ENCODE measurements at places on chromosomes 1 and 21.

DNA sequence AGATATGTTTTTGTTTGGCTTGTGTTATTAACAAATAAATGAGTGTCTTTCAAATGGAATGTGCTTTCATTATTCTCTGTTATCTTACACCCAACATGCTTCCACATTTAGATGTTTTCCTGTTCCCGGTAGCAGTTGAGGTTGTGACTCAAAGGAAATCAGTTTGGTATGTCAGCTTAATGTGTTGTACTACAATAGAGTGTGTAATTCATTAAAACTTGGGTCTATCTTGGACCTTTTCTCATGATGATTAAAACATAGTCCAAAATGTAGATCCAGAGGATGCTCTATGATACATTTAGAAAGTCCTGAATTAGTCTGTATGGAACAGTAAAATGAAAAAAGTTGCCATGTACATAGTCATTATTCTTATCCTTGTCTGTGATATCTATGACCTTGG, 26.7 kb downstream of the RTCA start:
- peak; percentile 29 for DNase-seq

- peak; percentile 28 for DNase-seq
Measured at GRCh38 chr1:31761883-31762282, 2.3 kb downstream of the ADGRB2 start.

DNA sequence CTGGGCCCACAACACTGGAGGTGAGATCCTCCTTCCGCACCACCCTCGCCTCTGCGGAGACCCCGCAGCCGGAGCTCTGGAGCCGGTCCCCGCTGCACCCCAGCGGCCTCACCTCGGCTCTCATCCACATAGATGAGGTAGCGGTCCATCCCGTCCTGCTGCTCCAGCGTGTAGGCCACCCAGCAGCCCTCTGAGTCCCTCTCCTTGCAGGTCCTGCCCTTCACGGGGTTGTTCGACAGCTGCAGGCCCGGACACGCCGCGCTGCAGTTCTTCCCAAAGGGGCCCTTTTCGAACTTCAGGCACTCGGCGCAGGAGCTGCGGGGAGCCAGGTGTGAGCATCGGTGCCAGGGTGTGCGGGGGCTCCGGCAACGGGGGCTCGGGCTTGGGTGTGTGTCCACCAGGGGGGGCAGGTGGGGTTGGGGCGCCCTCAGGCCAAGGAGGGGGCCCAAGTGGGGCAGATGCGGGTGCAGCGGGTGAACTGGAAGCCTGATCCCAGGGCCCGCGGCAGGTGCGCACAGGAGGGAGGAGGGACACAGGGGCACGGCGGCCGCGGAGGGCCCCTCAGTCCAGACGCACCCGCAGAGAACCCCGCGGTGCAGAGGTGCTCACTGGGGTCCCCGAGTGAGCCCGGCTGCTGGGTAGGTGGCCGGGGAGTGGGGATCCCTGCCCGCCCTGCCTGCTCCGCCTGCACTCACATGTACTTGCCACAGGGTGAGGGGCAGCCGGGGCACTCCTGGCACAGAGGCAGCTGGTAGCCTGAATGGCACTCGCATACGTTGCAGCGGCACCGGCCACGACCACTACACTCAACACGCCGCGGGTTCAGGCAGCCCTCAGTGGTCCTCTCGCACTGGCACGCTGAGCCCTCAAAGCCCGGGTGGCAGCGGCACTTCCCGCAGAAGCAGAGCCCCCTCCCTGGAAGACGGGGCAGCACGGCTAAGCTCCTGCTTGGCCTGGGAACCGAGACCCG, 15.4 kb upstream of the PTTG1IP start:
- DNase-seq = no peak

- DNase-seq = no peak
Measured at GRCh38 chr21:45602106-45602505, 41.4 kb upstream of the PCBP3 start.

DNA sequence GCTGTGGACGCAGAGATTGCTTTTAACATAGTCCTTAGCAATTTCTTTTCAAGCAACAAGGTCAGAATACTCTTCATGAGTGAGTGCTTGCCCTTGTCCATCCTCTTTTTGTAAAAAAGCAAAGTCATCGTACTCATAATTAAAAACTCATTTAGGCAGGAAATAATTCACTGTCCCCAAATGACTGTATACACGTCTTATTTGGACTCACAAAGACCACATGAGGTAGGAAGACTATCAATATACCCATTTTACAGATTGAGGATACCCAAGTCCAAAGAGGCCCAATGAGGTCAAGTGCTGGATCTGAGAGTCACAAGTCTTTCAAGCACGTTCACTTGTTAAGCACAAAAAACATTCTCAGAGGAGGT, 13.2 kb downstream of the ITPKB start:
- no peak for DNase-seq

- peak; percentile 31 for DNase-seq
Measured at GRCh38 chr1:228472655-228473054, 14.5 kb upstream of the RNF187 start.
